ENCODE measurements at places on chromosomes 13 and 19.

GRCh38 chr19:47143322-47144073 lies 12.9 kb downstream of the SAE1 start:
- DNase-seq = no peak

GRCh38 chr19:57395710-57396109 lies 6.1 kb downstream of the ZNF548 start:
- DNase-seq = no peak

- no peak for DNase-seq
Observed at GRCh38 chr13:41122838-41123237, 9.8 kb downstream of the KBTBD6 start.

GRCh38 chr19:6100284-6100915 lies 9.9 kb downstream of the RFX2 start:
- peak; percentile 15 for DNase-seq

GRCh38 chr13:99307648-99308339 lies 595 bp upstream of the GPR183 start:
- peak; percentile 79 for DNase-seq

DNA sequence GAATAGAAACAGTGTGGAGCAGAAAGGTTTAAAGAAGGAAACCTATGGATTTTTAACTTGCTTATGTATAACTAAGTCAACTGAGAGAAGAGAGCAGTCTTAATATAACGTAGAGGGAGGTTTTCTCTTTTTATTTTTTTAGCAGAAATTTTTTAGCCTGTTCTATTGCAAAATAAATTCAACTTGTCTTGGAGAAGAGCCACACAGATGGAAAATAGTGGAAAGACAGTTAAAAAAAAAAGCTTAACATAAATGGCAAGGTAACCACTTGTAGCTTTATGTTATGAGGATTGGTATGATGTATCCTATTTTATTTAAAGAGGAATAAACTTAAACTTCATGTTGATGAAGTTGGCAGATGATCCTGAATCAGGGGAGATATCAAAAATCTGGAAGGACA lies 312.4 kb downstream of the SHISA2 start:
- DNase-seq = no peak

DNA sequence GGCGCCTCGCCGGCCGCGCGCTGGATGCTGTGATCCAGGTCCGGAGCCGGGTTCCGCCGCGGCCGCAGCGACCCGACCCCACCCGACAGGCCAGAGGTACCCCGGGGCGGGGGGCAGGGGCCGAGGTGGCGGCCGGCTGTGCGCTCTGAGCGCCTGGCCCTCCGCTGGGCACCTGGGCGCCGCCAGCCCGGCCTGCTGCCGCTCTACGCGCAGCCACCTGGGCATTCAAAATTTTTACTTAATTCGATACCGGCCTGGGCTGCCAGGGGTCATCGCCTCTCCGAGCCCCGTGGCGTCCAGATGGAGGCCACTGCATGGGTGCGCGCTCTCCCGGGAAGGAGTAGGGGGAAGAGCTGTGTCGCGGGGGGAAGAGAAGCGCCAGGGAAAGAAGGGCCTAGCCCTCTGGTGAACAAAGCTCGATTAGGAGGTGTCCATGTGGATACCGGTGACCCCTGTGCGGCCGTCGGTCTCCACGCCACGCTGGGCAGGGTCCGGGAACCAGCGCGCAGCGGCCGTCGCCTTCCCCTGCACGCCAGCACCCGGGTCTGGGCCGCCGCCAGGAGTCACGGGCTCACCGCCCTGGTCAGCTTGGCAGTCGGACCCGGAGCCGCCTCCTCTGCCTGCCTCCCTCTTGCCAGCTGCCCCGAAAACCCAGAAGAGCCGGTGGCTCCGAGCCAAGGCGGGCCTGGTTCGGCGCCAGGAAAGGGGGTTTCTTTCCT lies 666 bp downstream of the BIVM start:
- no peak for DNase-seq

DNA sequence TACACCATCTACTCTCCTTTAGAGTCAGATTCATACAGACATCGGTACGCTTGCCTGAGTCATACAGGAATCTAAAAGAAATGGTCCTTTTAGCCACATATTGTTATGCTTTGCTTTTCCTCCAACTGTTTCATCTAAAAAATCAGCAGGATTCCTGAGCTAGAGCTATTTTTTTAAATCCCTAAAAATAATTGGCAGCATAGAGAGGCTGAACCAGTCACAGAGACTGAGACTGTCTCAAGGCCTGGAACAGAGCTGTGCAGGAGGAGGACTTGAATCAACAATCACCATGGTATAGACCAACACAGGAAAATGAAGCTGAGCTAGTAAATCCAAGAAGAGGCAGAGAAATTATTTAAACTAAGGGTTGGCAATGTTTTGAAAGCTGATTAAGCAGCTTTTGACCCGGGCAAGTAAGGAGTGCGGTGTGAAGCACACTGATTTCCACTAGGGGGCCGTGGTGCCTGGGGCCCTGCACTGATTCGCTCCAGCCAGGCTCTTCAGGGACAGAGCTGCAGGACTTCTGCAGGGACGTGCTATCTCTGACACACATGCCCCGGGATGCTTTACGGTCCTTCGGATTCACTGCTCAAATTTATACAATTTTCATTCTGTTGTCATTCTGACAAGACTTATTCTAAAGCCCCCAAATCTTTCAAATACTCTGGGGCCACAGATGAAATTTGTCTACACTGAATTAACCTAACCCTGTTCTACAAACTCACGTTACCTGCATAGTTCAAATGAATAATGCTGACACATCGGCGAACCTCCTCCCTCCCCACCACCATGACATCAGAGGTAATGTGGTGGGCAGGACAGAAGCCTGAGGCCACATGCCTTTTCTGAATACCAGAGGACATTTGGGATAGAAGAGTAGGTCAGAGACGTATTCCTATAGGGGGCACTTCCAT lies 87.6 kb upstream of the SLC15A1 start:
- peak; percentile 39 for DNase-seq

GRCh38 chr19:54209811-54210494 lies 9.3 kb downstream of the RPS9 start:
- DNase-seq = no peak

DNA sequence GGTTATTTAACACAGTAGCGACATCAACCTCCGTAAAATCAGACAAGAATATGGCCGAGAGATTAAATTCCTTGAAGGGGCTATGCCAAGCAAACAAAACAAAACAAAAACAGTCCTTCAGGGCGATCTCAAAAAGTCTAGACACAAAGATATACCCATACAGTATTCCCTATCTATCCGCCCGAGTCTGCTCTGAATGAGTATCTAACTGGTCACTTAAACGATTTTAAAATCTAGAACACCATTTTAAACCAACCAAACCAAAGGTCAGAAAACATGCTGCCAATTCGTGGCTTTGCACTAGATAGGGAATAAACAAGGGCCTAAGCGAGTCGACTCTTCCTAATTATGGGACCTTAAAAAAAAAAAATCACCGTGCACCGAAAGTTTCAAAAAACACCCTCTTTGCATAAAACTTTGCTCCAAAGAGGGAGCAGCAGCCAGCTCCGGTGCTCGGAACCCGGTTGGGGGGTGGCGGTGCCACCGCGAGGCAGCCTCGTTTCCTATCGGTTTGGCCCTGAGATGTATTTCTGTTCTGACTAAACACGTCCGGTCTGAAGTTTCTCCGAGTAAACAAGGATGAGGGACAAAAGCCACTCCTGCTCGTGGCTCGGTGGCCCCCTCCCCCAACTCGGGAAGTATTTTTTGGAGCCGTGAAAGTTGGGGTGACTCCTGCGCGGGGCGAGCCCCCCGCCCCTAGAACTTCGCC lies 1.8 kb downstream of the HMGB1 start:
- peak; percentile 55 for DNase-seq

DNA sequence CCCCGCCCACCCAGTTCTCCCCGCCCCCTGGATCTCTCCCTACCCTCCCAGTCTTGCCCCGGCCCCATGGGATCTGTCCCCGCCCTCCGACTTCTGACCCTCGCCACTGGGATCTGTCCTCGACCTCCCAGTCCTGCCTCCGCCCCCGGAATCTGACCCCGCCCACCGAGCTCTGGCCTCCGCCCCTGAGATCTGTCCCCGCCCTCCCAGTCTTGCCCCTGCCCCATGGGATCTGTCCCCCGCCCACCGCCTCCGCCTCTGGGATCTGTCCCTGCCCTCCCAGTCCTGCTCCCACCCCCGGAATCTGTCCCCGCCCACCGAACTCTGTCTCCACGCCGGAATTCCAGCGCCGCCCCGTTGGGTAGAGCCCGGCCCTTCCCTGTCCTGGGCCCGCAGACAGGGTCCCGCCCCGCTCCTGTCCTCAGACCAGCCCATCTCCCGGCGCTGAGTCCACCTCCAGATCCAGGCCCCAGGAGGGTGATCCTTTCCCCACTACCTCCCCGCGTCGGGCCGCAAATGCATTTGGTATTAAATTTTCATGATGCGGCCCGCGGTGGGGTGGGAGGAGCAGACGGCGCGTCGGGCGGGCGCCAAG lies 1.5 kb upstream of the SLC17A7 start:
- DNase-seq = peak; percentile 55

DNA sequence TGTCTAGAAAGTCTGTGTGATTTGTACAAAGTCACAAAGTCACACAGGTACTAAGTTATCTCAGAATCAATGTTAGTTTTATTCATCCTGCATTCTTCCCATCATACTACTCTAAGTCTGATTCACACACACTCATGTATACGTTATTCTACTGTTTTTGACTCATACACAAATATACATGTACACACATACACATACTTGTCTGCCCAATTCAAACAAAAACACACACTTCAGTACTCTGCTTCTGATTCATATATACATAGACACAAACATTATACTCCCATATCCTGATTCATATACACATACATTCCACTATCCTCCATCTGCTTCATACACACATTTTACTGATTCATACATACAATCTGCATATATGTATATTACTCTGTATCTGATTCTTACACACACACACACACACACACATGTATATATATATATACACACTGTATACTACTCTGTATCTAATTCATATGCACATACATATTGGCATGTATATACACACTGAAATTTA lies 69.3 kb downstream of the KLF12 start:
- no peak for DNase-seq

- DNase-seq = no peak
Observed at GRCh38 chr19:9863759-9864158, 28.6 kb downstream of the PIN1 start.

- no peak for DNase-seq
Observed at GRCh38 chr19:3133793-3134116, 2.1 kb upstream of the GNA15 start.

- no peak for DNase-seq
Observed at GRCh38 chr19:35704218-35704617, at the start of gene ZBTB32. ZBTB32 (plus strand) TSS chr19:35704558; CDS start chr19:35714627, 10,069 bp downstream.

DNA sequence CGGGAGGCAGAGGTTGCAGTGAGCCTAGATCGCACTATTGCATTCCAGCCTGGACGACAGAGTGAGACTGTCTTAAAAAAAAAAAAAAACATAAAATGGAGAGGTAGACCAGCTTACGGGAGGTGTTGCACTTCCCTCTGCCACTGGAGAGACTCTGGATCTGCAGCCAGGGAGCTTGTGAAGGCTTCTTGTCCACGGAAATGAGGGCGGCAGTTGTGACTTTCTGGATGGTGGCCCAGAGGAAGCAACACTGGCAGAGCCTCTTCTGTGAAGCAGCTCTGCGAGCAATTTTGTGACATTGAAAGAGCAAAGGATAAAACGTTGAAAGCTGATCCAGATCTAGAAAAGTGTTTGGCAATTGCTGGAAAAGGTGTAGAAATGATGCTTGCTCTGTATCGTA lies 10.4 kb downstream of the SPINT2 start:
- no peak for DNase-seq
